ENCODE measurements at places on chromosomes 6 and 20.
A peak's percentile ranks its signal among the peaks of the same experiment; 100 is the strongest.

DNA sequence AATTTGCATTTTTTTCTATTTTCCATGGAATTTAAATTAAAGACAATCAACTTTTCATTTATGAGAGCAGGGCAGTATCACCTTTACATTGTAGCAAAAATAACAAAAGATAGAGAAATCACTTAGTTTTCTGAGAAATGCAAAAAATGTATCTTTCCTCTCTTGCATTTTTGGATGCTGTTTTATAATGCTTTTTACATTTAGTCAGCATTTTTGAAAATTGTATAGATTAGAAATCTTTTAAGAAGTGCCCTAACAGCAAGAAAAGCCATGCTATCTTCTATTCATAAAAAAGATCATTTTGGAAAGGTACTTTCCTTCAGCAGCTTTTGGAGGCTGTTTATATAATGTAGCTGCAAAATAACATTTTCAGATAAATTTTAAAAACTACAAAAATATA lies 421.8 kb downstream of the EYS start:
- DNase-seq: no peak

DNA sequence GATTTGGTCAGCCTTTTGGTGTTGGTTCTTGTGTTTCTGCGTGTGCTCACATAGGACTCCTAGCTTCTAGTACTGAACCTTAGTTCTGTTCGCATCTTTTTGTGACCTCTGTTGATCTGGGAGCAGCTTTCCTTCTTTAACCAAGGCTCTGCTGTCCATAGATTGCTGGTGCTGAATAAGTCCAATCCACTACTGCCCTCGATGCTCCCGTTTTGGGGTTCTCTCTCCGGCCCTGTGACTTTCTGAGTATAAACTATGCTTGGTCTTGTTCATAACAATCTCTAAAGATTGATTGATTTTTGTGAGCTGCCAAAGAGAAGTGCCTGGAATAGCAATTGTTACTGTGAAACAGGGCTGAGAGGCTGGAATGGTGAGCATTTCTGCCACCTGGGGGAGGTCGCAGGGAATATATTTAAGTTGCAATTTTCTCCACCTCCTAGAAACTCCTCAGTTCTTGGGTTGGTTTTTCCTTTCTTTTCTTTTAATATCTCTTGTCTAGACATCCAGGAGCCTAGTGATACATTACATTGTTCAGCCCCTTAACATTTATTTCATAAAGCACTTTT lies 422.9 kb upstream of the CHD6 start:
- no peak for DNase-seq

GRCh38 chr6:27742833-27743573 lies 169.2 kb downstream of the OR2B2 start:
- no peak for DNase-seq

GRCh38 chr6:85436939-85437495 lies 12.9 kb upstream of the NT5E start:
- no peak for DNase-seq

- peak; percentile 80 for DNase-seq
These were observed 46.4 kb downstream of the UTRN start for GRCh38 chr6:144331491-144331969.

- peak; percentile 67 for DNase-seq
These were observed 310.7 kb downstream of the EYA4 start for GRCh38 chr6:133551847-133552341.

- no peak for DNase-seq
These were observed 121.6 kb downstream of the QRSL1 start for GRCh38 chr6:106750946-106751345.

DNA sequence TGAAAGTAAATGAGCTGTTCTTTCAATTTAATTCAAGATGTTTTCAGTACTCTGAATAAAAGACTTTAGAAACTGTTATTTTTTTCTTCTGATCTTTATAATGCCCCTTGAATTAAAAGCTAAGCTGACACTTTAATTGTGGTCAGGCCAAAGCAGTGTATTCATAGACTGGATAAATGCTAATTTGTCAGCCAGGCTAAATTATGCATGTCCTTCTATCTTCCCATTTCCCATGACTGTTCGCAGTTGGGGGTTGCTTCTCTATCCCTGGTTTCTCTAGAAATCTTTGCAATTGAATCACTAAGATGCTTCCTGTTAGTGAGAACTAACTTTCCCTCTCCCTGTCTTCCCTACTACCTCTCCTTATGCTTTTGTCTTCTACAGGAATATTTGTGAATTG lies 396.2 kb downstream of the RFPL4B start:
- no peak for DNase-seq

DNA sequence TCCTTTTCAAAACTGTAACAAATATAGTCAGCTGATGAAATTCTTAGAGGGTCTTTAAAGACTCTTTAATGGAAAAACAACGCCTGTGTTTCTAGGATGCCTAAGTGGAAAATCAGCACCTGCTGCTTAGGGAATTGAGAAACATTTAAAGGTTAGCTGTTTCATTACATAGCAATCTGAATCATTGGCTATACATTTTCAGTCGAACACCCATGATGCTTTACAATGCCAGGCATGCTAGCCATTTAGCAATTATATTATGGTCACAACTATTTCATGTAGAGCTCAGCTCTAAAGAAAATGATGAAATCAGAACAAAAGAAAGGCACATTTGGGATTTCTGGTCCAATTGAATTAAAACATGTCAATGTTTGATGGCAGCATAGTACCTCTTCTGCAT lies 270.3 kb upstream of the SYNCRIP start:
- DNase-seq: no peak

DNA sequence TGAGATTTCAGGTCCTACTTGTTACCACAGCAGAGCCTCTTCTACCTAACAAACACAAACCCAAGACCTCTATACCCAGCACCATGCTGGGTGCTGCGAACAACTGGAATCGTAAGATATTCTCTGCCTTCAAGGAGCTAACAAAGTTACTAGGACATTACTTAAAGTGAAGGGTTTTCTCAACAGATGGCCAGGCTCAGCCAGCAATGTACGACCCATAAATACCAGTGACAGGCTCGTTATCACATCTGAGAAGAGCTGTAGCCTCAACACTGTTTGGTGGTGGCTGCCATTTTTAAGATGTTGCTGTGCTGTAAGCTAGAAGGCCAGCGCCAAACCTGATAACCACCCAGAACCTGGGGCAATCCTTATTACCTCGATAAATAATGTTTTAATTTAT lies 406.5 kb downstream of the KIF16B start:
- no peak for DNase-seq

- DNase-seq: no peak
These were observed 31.9 kb downstream of the C6orf89 start for GRCh38 chr6:36917541-36918193.

GRCh38 chr6:45698046-45698445 lies 317.6 kb downstream of the CLIC5 start:
- no peak for DNase-seq

DNA sequence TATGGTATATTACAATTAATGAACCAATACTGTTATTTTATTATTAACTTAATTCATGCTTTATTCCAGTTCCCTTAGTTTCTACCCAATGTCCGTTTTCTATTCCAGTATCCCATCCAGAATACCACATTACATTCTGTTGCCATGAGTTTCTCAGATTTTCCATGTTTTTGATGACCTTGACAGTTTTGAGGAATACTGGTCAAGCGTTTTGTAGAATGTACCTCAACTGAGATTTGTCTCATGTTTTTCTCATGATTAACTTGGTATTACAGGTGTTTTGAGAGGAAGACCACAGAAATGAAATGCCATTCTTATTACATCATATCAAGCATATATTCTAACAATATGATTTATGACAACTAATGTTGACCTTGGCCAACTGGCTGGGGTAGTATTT lies 23.8 kb upstream of the ESR1 start:
- DNase-seq: no peak

GRCh38 chr20:12827816-12828385 lies 180.9 kb upstream of the SPTLC3 start:
- DNase-seq: no peak

DNA sequence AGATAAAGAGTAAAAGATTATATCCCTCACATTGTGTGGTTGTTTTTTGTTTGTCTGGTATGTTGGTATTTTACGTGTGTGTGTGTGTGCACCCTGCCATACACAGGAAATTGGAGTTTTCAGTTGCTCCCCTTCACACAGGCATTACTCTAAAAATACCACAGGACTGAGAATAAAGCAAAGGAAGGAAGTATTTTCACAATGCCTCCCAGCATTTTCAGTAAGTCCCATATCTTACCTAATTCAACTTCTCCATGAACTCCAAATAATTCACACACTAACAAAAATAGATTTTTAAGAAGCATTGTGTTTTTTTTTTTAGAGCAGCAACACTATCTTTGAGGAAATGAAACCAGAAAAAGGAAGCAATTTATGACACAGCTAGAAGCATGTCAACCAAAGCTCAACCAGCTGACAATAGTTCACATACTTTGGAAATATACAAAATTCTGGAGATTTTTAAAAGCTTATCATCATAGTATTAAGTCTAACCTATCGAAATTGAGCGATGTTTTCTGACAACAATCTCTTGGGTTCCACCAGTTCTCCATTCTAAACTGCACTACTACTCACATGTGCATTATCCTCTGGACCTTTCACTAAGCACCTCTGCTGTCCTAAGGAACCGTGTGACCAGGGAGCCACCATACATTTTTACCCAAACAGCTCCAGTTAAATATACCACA lies 2.1 kb downstream of the UBE2J1 start:
- no peak for DNase-seq

- DNase-seq: no peak
These were observed 318.2 kb upstream of the RGS17 start for GRCh38 chr6:153449279-153449678.

DNA sequence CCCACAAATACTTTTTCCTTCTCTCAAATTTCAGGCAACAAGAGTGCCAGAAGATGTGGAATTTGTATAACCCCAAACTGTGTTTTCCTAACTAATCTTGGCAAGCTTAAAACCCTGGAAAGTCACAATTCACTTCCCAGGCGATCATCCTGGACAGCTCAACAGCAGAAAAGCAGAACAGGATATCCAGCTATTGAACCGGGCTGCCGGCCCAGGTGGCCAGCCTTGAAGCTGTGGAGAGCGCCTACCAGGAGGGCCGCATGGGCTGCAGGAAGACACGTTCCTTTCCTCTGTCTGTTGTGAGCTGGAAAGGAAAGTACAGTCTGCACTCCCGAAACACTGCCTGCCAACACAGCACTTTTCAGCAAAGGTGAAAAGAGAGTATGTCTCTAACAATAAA lies 719.7 kb upstream of the MARCKS start:
- DNase-seq: no peak

DNA sequence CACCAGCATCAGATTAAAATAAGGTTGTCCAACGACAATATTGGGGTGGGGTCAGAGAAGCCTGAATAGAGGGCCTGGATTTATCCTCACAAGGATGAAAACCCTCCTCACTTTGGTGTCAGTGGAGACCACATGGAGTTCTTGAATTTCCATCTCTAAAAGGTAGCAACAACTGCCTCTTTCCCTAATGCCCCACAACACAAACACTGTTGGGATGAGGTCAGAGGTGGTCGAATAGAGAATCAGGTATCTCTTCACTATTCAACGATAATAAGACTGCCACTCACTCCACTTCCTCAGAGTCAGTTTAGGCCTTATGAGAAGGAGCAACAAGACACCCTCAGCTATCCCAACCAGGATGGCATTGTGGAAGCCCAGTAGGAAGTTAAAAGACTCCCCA lies 596.1 kb downstream of the HTR1B start:
- DNase-seq: no peak

DNA sequence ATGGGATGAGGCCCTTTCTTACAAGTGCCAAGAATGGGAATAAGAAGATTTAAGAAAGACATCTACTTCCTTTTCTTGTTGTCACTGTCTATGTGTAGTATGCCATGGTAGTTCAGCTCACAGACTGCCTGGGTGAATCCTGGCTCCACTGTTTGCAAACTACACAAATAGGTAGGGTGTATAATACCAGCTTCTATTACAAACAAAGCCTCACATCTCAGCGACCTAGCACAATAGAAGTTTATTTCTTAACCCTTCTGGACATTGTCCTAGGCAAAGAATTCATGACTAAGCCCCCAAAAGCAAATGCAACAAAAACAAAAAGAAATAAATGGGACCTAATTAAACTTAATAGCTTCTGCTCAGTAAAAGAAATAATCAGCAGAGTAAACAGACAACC lies 74.5 kb downstream of the LINC00237 start:
- DNase-seq: no peak

- no peak for DNase-seq
These were observed 156.0 kb upstream of the MLN start for GRCh38 chr6:33959661-33960344.

DNA sequence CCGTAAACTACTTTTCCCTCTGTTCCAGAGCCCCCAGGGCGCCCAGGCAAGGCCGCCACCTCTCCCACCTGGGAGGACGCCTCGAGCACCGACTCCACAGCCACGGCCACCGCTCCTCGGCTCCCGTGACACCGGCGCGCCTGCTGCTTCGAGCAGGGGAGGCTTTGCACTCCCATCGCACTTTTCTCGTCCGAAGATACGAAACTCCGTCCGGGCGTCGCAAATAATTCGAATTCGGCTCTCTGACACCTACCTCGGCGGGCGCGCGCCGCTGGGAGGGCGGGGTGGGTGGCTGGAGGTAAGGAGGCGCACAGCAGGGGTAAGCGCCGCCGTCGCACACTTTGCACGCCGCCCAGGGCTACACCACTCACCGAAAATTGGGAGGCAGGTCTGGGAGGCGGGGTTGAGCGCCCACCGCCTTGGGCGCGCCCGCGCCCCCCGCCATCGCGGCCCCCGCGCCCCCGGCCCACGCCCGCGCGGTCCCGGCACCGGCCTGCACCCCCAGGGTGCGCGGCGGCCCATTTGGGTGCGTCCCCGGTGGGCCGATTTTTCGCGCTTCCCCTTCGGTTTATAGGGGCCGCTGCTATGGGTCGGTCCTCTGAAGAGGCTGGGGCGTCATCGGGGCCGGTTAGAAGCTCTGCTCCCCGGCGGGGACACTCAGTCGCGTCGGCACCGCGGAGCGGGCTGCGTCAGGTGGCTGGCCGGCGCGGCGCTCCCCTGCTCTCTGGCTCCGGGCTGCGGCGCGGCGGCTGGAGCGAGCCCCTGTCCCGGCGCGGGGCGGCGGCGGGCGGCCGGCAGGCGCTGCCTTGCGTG lies 36.2 kb downstream of the GNAS start:
- DNase-seq: peak; percentile 84

DNA sequence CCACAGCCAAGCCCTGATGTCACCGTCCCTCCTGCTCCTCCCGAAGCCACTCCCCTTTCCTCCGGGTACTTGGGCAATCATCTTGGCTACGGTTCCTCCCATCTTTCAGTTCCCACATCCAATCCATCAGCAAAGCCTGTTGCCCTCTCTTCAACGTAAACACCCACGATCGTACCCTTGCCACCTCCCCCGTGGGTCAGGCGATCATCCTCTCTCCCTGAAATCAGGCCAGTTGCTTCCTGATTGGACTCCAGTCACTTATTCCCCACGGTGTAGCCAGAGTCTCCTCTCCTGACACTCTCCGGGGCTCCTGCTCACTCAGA lies 44.5 kb downstream of the SULF2 start:
- DNase-seq: no peak
